ENCODE measurements at places on chromosomes 1 and 21.

DNA sequence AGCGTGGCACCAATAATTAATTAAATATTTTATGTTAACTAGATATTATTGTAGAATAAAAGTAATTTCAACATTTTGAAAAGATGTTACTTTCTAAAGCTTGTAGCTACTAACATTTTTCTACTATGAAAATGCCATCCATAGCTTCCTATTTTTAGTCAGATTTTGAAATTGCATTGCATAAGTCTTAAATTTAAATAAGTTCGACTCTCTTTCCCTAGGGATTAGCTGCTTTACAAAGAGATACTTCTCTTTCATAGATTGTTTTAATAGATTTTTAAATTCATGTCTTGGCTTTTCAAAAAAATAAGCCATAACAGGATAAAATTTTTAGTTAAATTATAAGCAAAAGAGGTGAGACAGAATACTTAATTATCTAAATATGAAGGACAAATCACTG lies 1279.6 kb downstream of the KCNT2 start:
- no peak for DNase-seq

DNA sequence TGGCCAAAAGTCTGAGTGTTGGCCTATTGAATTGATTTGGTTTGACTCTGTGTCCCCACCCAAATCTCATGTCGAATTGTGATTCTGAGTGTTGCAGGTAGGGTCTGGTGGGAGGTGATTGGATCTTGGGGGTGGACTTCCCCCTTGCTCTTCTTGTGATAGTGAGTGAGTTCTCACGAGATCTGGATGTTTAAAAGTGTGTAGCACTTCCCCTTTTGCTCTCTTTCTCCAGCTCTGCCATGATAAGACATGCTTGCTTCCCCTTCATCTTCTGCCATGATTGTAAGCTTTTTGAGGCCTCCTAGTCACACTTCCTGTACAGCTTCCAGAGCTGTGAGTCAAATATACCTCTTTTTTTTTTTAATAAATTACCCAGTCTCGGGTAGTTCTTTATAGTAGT lies 297.1 kb upstream of the ZRANB2 start:
- no peak for DNase-seq

DNA sequence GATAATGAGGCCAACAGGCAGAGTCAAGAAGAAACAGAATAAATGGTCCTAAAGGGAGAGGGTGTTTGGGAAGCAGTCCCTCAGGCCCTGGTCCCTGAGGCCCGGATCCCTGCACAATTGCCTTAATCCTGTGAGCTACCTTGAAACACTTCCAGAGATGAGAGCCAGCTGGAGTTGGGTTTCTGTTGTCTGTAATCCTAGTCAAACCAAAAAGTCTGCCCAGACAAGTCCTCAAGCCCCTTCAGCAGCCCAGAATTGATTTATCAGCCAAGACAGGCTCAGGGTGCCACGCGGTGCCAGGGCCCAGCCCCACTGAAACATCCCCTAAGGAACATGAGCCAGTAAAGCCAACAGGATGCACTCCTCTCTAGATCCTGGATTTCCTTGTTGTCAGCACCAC lies 16.4 kb upstream of the CLSTN1 start:
- no peak for DNase-seq

GRCh38 chr1:65493802-65494201 lies 73.3 kb downstream of the LEPR start:
- DNase-seq, result no peak

DNA sequence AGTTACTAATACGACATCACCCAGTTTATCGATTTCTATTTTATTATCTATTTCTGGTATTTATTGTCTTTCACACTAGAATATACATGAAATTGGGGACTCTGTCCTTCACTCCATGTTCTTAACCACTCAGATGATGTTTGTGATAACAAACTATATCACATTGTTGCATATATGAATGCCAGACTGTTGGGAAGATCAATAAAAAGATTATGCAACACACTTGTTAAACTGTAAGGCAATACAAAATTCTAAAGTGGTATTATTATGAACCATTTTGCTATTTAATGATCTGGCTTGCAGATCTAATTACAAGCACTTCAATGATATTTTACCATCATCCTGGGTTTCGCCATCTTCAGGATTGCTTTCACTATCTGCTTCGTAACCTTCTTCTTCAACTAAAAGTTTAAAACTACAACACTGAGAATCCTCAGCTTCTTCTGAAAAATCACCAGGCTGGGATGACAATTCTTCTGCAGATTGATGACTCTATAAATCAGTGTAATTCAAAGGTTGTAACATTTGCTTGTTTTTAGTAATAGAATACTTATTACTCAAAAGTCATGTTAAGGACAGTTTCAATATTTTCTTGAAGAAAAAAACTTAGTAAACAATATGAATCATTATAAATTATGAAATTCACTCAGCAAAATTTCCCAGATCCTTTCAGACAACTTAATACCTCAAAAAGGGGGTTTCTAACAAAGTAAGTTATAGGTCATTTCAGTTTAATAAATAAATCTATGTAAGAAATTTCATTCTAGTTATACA lies 63.9 kb downstream of the LYST start:
- DNase-seq, result no peak

DNA sequence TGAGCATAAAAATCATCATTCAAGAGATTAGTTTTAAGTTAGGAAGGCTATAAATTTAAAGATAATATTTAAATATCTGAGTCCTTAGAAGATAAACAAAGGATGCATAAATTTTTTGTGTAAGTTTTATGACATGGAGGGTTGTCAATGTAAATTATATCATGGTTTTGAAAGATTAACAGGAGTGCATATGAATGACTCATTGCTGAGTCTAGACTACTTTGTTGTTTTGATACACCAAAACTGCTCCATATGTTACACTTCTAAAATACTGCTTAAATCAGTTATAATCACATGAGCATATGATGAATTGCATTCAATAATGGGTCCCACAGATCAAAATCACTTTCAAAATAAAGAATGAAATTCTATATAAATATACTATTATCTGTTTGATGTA lies 312.5 kb downstream of the KCNT2 start:
- DNase-seq, result no peak

GRCh38 chr1:41673806-41674205 lies 189.3 kb upstream of the EDN2 start:
- DNase-seq, result no peak

DNA sequence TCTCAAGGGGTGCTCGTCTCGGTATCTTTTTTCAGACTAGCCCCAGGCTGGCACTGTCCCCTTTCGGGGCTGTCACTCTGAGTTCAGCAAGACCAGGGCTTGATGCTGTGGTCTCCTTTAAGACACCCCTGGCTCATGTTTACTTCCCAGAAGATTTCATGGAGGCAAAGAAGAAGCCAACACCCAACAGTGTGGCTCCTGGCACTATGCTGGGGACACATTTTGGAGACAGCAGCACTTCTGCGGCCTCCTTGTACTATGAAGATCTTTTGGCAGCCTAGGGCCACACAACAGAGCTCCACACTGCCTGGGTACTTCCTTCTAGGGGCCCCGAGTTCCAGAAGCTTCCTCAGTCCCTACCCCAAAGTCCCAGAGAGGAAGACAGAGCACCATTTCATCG lies 24.6 kb downstream of the ECE1 start:
- no peak for DNase-seq

- DNase-seq, result no peak
These were observed 115.2 kb downstream of the LRRC40 start for GRCh38 chr1:70090141-70090540.

GRCh38 chr1:160491017-160491416 lies 32.0 kb downstream of the SLAMF6 start:
- no peak for DNase-seq

DNA sequence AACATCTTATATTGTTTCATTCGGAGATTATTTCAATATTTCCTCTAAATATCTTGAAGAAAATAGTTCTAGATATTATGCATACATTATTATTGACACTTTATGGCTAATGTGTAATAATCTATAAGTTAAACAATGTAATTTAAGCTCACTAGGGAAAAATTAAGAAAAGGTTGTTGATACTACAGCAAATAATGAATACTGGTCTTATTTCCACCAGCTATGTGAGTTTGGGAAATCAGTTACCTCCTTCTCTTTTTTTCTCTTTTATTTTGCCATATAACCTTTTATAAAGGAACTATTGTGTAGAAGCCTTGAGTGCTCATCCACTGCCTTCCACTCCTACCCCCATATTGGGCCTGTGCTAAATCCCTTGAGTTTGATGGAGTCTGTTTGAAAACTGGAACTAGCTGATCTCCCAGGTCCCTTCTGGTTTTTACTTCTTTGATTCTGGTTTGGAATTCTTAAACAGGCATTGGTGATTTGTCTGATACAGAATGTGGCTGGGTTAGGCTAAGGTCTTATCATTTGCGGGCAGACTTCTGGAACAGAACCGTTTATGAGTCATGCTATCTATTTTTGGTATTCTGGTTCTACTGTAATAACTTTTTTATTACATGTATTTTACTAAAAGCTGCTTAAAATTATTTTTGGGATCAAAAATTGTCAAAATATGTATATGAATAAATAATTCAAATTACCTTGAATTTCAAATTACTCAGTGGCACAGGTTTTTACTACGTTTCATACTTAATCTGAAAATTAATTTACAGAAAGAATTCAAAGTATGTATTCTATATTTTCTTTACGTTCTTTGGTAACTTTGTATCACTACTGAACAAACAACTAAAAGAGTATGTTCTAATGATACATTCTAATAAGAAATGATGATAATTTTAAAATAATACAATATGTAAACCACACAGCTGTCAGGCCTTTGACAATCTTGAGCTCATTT lies 5.0 kb upstream of the CDC14A start:
- DNase-seq, result no peak

DNA sequence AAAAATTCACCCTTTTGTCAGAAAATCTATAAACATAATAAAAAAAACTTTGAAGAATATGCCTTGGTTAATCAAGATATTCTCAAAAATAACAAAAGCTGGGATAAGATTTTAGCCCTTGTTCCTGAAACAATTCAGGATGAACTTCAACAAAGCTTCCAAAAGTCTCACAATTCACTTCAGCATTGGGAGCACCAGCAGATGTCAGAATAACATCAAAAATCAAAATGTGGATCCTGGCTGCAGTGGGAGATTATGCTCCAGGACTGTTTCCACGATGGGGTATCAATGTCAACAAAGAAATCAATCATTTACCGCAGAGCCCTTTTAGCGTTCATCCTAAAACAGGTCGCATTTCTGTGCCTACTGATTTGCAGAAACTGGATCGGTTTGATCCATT lies 35.2 kb downstream of the ZNF670 start:
- DNase-seq, result no peak

- no peak for DNase-seq
These were observed 382.5 kb upstream of the VAMP3 start for GRCh38 chr1:7388488-7389185.

GRCh38 chr1:208820580-208821212 lies 576.5 kb upstream of the PLXNA2 start:
- no peak for DNase-seq

All from stimulated activated CD4-positive, alpha-beta T cell treated with anti-CD3 and anti-CD28 coated beads, Interleukin-15, amount 100 ng/mL, for 48 hours (primary cell).